ENCODE measurements at places on chromosomes 2 and 18.

DNA sequence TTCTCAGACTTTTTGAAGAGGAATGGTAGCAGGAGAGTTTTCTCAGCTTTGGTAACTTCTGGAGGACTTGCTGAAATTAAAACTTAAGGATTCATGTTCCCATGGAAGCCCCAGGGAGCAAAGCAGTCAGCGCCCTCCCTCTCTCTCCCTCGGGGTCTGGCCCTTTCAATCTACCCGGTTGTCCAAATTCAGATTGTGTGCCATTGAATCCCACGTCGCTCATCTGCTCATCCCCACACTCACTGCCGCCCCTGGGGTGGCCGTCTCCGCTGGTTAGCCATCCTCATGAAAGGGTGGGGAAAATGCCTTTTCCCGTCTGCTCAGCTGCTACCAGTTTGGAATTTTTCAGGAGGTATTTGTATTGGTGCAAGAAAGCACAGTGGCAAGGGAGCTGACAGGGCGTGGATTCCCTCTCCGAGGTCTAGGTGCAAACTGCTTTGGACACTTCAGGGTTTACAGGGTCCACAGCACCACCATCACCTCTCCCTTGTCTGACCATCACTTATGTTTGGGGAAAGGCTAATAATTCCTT is 27.1 kb downstream of the MCFD2 start:
- no peak for DNase-seq

- DNase-seq: no peak
Measured at GRCh38 chr18:77749089-77749488, 499.4 kb downstream of the GALR1 start.

- DNase-seq: no peak
Measured at GRCh38 chr2:106963156-106963555, 77.2 kb upstream of the ST6GAL2 start.

GRCh38 chr2:70596293-70596692 is 42.7 kb upstream of the TGFA start:
- peak; percentile 35 for DNase-seq

DNA sequence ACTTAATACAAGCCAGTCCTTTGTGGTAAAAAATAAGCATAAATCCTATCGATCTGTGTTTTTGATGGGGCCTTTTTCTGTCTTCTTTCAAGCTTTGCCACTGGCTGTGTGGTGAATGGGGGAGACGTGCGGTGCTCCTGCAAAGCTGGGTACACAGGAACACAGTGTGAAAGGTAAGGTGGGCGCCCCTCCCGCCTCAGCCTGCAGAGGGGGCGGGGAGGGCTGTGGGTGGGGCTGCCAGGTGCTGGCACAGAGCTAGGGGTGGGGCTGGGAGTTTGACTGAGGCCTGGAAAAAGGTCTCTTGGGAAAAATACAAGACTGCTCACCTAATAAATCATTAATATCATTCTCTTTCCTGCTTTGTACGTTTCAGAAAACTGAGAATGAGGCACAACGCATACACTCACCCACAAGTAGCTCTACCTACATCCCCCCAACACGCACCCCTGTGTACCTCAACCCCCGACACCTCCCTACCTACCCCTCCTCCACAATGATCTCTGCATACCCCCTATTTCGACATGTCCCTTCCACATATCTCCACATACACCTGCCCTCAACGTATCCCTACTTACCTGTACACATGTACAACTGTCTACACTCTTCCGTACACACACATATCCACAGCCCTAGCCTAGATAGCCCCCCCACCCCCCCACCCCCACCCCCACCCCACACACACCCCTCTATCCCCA is 129.7 kb upstream of the TTC39C start:
- no peak for DNase-seq
